ENCODE measurements at places on chromosomes 7 and 10.

GRCh38 chr10:12504628-12505027 lies 155.3 kb downstream of the CAMK1D start:
- DNase-seq = no peak

DNA sequence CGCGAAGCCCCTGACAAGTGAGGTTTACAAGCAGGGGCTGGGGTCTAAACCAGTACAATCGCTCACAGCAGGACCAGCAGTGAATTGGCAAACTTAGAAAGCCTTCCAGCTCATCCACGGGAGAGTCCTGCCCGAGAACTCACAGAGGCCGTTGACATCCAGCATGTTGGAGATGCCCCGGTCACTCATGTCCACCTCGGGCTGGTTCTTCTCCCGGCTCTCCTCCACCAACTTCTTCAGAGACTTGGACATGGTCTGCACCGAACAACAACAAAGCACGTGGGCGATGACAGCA lies 447 bp downstream of the RSU1 start:
- no peak for DNase-seq

- DNase-seq = no peak
Measured at GRCh38 chr10:14032406-14032998, 298.2 kb downstream of the FRMD4A start.

DNA sequence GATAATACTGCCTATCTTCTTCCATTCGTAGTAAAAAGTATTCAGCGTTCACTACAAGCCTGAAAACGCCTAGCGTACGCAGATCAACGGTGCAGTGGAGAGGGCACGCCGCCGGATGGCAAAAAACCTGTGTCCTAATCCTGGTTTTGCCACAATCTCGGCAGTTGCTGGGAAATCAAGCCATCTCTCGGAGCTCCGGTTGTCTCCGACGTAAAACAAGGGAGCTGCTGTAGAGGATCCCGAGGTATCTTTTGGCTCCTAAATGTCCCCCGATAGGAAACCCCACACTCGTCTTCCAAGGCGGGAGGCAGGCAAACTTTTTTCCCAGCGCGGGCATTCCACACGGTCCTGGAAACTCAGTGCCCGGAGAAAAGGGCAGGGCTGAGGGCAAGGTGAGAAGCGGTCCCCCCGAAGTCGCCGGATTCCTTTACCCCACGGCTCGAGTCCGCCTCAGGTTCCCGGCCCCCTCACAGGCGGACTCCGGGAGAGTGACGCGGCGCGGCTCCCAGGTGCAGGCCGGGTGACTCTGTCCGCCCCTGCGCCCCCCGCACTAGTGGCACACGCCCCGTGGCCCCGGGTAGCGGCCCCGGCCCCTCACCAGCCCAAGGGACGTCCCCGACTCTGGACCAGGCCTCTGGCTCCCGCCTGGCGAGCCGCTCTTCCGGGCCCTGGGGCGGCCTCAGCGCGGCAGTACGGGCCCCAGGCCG lies 649 bp downstream of the IDE start:
- no peak for DNase-seq

DNA sequence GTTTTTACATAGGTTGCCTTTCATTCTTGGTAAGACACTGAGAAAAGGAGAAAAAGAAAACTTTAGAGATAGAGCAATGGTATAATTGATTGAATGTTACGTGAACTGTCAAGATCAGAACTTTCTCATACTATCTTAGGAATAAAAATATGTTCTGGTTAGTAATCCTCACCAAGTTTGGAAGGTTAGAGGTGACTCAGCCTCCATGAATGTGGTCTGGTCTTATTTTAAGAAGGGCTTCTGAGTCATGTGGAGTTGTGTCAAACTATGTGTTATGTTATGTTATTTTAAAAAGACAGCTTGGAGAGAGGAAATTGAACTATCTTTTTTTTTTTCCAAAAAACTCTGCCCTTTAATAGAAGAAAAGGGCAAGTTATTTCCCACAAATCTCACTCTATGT lies 458.6 kb upstream of the KLF6 start:
- no peak for DNase-seq

DNA sequence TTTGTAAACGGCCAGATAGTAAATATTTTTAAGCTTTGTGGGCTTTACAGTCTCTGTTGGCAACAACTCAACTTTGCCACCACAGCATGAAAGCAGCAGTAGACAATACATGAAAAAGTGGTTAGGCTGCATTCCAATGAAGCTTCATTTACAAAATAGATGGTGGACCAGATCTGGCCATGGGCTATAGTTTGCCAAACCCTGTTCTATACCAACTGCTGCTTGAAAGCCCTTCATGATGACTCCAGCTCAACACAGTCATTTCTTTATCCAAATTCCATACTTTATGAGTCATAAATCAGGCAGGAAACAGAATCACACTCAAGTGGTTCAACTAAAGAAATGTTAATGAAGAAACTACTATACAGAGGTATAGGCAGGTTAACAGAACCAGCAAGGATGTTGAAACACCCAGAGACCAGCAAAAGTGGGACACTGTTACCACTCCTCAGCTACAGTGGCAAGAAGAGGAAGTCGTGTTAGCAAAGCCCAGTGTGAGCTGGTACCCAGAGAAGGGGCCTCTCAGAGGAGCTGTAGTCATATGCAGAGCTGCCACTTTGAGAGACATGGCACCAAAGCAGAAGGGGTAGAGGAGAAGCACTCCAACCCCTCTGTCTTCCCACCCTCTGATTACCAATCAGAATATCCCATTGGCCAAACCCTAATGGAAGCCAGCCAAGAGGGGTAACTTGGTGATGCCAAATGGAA lies 72.5 kb downstream of the PRLHR start:
- no peak for DNase-seq

- DNase-seq = no peak
Measured at GRCh38 chr10:34236931-34237330, 578.2 kb downstream of the PARD3 start.

GRCh38 chr10:22792161-22792560 lies 77.8 kb upstream of the PIP4K2A start:
- no peak for DNase-seq

GRCh38 chr7:90994601-90995000 lies 269.6 kb upstream of the FZD1 start:
- DNase-seq = no peak

- no peak for DNase-seq
Measured at GRCh38 chr7:7290429-7291122, 108.2 kb downstream of the C1GALT1 start.

GRCh38 chr10:50347394-50347802 lies 96.1 kb upstream of the ASAH2 start:
- no peak for DNase-seq

DNA sequence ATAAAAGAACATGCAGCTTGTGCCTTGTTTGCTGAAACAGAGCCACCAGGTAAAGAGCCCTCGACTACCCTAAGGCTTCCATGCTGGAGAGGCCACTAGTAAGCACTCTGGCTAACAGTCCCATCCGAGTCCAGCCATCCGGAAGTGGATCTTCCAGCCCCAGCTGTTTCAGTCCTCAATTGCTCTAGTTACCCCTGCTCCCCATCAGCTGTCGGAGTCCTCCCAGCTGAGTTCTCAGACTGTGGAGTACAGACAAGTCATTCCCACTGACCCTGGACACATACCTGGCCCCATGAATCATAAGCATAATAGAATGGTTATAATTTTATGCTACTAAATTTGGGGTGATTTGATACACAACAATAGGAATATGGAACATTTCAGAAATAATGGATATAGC lies 13.5 kb upstream of the FZD1 start:
- no peak for DNase-seq

GRCh38 chr10:111233439-111233838 lies 156.6 kb downstream of the ADRA2A start:
- no peak for DNase-seq

- DNase-seq = no peak
Measured at GRCh38 chr10:123150986-123151736, 3.0 kb upstream of the BUB3 start.

DNA sequence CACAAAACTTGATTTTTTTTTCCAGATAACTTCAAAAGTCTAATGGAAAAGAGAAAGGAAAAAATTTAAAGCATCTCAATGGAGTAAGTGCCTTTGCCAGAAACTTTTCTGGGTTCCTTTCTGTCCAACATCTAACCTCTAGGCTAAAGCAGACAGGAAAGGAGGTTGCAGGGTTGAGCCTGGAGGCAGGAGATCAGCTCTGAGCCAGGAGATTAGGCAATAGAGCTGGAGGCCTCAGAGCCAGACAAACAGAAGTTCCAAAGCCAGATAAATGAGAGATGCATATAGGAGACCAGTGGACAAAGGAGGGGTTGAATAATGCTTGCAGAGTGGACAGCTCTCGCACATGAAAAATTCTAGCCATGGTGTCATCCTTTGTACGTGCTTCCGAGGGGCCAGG lies 42.9 kb downstream of the CHN2 start:
- DNase-seq = no peak

GRCh38 chr10:45375716-45376231 lies 1.8 kb downstream of the ALOX5 start:
- DNase-seq = no peak

DNA sequence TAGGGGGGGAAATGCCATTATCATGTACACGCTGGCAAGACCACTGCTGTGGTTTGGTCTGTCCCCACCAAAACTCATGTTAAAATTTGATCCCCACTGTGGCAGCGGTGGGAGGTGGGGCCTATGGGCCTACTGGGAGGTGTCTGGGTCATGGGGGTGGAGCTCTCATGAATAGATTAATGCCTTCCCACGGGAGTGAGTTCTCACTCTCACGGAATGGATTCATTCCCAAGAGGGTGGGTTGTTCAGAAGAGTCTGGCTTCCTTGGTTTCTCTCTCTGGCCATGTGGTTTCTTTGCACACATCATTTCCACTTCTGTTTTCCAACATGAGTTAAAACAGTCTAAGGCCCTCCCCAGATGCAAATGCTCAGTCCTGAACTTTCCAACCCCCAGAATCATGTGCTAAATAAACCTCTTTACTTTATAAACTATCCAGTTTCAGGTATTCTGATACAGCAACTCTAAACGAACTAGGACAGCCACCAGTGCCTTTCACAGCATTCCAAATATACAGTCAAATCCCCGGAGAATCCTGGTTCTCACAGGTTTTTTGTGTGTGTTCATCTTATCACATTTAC lies 44.3 kb downstream of the SMURF1 start:
- no peak for DNase-seq

- DNase-seq = no peak
Measured at GRCh38 chr7:71766016-71766415, 634.1 kb downstream of the GALNT17 start.

DNA sequence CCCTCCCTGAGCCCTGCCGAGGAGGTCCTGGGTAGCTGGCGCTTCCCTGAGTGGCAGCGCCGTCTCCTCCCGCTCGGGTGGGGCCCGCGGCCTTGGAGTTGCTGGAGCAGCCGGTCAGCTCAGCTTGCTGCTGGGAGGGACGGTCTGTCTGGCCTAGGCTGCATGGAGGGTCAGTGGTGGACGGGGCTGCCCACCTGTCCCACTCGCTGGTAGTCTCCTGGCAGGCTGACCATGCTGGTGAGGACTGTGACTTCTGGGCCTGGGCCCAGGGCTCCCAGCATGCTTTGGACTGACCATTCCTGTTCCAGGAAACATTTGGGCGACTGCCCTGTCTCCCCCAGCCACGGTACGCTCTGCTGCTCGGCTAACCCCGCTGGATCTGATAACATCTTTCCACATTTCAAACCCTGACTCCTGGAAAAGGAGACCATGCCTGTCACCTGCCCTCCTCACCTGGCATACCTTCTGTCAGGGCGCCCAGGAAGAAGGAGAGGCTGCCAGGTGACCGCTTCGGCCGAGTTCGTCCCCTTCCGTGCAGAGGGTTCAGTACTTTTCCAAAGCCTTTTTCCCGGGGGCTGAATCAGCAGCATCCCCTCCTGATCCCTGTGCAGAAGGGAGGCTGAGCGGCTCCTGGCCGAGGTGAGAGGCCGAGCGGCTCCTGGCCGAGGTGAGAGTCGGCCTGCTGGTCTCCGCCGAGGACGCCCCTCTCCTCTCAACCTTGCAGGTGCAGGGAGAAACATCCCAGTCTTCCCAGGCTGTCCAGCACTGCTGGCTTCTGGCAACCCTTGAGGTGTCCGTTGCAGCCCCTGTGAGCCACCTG lies 43.4 kb downstream of the FAM20C start:
- no peak for DNase-seq

- no peak for DNase-seq
Measured at GRCh38 chr7:95749515-95749914, 22.8 kb upstream of the DYNC1I1 start.

- no peak for DNase-seq
Measured at GRCh38 chr7:111752022-111752582, 189.8 kb upstream of the IMMP2L start.

DNA sequence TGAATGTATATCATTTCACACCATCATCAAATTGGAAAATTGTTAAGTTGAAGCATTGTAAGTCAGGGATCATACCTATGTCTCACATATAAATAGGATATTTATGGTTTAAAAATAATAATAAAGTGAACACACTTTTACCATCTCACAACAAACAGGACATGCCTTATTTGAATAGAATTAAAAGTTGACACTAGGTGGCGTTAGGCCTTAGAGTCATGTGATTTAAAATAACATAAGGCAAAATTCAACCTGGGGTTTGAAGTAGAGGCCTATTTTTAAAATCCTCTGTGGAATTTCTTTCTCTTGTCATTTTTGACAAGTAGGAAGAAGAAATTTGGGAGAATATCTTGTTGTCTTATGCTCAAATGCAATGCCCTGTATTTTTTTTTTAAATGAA lies 184.7 kb upstream of the PCDH15 start:
- no peak for DNase-seq

DNA sequence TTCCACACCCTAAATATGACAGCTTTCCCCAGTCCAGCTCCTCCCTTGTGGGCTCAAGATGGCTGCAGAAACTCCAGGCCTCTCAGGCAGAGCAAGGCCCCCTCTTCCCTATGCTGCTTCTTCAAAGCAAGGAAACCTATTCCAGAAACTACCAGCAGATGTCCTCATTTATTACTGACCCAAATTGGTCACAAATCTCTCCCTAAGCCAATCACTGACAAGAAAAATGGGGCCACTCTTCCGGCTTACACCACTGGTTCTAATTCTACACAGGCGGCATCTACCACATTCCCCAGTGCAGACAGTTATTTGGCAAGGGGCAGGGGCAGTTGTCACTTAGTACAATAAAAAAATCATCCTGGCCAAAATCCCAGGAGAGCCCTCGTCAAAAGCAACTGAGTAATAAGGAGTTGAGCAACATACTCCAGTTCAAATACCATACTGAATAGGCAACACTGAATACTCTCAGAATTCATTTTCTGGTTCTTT lies 150.4 kb downstream of the SFMBT2 start:
- DNase-seq = no peak

DNA sequence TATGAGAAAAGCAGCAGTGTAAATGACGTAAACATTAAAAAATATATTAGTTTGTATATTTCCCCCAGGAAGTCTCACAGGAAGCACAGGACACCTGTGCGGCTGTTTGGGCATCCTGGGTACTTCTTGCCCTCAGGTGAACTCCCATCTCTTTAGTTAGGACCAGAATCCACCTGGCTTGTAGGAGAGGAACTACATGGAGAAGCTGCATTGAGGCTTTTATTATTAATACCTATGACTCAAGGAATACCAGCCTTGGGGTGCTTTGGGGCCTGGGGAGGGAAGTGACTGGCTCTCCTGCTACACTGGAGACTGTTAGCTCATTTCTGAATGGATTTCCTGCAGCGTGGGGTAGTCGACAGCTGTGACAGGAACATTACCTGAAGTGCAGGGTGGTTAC lies 40.0 kb upstream of the GSDME start:
- DNase-seq = no peak

- no peak for DNase-seq
Measured at GRCh38 chr7:49424109-49424508, 349.3 kb upstream of the VWC2 start.

- DNase-seq = no peak
Measured at GRCh38 chr10:33347211-33347610, 12.7 kb upstream of the NRP1 start.
